ENCODE measurements at places on chromosomes 13 and 19.

- no peak for DNase-seq
Observed at GRCh38 chr19:5484398-5485285, 29.4 kb downstream of the ZNRF4 start.

- DNase-seq, result no peak
Observed at GRCh38 chr19:38209152-38209551, 14.9 kb downstream of the DPF1 start.

GRCh38 chr13:41916173-41916954, 44.5 kb downstream of the VWA8 start:
- peak; percentile 33 for DNase-seq

DNA sequence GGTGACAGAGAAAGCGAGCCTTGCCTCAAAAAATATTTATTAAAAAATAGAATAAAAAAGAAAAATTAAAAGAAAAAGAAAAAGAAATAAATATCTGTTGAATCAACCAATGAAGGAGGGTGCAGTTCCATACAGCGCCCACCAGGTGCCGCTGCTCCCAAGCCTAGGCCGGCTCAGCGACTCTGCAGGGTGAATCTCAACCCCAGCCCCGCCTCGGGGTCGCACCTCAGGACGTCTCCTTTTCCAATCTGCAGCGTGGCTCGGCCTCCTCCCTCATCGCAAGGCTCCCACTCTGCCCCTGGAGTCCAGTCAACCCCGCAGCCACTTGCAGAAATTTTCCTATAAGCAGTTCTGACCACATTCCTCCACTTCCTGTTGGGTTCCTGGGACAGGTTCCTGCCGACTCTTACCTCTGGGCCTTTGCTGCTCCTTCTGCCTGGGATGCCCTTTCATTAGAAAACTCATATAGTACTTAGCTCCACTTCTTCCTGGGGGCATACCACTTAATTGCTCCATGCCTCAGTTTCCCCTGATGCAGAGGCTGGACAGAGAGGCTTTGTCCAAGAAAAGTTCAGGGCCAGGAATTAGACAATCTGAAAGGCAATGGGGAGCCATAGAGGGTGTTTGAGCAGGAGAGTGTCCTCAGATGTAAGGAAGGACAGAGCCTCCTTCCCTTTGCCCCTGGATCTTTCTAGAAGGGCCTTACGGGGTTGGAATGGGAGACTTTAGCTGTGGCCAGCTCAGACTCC, 24.3 kb downstream of the NFILZ start:
- DNase-seq, result no peak

GRCh38 chr19:8352134-8352827, 9.2 kb upstream of the KANK3 start:
- DNase-seq, result no peak

- no peak for DNase-seq
Observed at GRCh38 chr19:18319591-18320135, 3.2 kb downstream of the LSM4 start.

DNA sequence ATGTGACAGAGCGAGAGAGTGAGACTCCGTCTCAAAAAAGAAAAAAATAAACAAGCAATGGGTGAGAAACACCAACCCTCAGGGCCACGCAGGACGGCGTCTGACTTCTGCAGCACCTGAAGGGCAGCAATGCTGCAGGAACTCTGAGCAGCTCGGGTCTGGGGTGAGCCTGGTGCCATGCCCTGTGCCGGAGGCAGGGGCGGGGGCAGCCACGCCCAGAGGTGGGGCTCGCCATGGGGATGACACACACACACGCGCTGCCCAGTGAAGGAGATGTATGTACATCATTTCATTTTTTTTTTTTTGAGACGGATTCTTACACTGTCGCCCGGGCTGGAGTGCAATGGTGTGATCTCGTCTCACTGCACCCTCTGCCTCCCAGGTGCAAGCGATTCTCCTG, 24.3 kb downstream of the GPX4 start:
- DNase-seq, result no peak

DNA sequence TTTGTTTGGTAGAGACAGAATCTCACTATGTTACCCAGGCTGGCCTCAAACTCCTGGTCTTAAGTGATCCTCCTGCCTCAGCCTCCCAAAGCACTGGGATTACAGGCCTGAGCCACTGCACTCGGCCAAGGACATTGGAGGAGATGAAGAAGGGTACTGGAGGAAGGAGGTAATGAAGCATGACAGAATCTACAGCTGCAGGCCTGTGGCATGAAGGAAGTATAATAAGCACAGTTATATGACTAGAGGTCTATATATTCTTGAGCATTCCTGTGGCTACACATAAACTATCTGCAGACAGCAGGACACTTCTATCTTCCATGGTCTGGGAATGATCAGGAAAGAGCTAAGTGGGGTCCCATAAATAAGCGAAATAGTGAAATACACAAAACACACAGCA, 18.2 kb downstream of the ZNF565 start:
- DNase-seq, result no peak

GRCh38 chr13:84931264-84931663, 868.0 kb downstream of the SLITRK6 start:
- DNase-seq, result no peak

GRCh38 chr13:59689057-59689456, 474.7 kb downstream of the DIAPH3 start:
- no peak for DNase-seq

DNA sequence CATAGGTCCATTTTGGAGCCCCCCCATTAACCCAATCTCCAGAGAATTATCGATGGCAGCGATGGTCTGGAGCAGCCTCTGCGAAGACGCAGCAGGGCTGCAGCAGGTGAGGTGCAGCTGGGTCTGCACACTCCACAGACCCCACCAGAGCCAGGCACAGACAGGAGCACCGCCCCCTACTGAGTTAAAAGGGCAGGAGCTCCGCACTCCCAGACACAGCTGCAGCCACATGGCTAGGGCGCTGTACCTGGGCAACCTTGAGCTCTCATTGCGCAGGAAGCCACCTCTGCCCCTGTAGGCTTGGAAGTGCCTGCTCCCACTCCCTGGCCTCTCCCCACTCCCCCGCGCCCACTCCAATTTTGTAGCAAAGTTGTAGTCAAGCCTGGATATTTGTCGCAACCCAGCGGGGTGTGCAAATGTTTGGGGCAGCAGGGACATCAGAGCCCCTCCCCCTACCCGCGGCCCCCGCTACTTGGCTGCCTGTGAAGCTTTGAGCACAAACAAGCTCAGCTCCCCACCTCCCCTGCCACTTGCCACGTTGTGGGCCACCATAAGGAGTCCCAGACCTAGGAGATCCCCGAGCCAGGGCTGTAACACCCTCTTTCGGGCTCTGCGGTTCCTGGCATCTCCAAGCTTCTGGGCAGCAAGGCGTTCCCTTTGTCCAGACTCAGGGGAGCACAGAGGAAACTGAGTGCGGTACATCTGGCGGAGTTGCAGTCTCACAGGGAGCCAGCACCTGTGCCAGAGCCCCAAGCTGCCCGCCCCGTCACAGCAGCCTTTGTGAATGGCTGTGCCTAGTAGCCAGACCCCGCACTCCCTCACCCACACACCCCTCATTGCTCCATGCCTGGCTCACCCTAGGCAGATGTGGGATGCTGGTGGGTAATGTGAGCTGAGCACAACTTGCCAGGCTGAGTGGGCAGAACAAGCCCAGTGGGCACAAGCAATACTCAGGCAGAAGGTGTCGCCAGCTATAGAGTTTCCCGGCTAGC, 949.7 kb upstream of the SLITRK1 start:
- DNase-seq, result no peak

DNA sequence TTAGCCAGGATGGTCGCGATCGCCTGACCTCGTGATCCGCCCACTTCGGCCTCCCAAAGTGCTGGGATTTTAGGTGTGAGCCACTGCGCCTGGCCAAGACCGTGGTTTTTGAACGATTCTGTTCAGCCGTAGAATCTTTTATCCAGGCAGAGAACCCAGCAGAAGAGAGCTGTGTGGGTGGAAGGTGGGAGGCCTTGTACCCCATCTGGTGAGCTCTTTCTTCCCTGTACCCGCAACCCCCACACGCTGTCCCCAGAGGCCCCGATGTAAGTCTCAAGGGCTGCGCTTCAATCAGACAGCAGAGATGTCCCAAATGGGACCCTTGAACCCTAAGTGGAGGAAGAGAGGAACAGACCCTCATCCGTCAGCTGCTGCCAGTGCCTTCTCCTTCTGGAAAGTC, 3.7 kb downstream of the SLC25A23 start:
- no peak for DNase-seq

DNA sequence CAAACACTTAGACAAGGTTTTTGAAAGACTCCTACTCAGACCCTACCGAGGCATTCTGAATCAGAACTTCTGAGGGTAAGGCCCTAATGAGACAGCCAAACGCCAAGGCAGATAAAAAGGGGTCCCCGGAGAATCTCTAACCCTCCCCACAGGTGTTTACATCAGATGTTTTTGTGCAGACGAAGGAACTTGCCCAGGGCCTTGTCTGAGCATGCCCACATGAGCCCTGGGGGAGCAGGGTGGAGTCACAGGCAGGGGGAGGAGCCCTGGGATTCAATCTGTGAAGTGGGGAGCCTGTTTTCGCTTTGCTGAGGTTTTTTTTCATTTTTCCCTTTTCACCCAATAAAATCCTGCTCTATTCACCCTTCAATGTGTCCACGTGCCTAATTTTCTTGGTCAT, 61.6 kb upstream of the MED4 start:
- DNase-seq, result no peak

DNA sequence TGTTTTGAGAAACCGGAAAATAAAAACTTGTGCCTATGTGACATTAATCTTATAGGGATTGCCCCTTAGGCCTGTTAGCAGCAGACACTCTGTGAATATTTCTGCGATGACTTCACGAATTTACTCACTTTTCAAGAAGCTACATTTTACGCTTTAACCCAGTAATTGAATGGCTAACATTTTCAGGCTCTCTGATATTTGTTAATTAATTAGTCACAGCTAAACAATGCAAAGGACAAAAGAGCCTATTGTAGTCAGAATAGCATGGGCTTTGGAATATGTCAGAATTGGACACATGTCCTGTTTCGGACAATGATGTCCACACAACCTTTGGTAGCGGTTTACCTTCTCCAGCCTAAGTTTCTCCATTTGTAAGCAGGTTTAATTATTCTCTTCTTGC, 506.6 kb downstream of the EFNB2 start:
- DNase-seq, result no peak

DNA sequence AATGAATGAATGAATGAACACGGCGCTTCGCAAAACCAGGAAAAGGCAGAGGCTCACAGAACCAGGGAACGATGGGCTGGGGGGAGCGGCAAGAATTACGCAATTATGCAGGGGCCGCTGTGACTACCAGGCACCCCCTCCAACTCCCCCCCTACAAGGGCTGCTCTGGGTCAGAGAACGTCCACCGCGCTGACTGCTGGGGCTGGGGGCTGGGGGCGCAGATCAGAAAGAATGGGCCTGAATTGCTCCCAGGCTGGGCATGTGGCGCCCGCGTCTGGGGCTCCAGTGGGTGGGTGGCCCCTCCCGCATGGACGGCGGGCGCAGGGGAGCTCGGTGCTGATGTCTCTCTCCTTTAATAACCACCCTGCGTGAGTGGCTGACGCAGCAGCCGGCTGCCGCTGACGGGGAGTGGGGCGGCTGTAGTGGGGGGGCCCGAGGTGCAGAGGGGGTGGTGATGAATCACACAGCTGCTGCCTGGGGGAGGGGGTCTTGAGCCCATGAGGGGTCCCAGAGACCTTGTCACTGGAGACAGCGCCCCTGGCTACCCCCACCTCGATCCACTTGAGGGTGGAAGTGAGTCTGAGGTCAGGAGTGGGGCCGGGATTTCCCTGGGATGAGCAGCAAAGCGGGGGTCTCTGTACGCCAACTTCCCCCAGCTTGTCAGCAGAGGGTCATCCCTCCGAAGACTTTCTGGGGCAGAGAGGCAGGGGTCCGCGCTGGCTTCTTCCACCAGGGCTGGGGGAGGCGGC, 1.5 kb upstream of the CIRBP start:
- DNase-seq, result no peak

- no peak for DNase-seq
Observed at GRCh38 chr19:38247734-38248268, 8.4 kb downstream of the PPP1R14A start.

- DNase-seq, result no peak
Observed at GRCh38 chr13:112114391-112114790, 47.4 kb downstream of the SOX1 start.

- no peak for DNase-seq
Observed at GRCh38 chr19:18713550-18714117, 30.2 kb downstream of the CRTC1 start.
